ENCODE measurements at places on chromosomes 4 and X. TPM values are rescaled to one million over a fixed set of nuclear protein-coding genes. Genes with fewer than 3 reads are reported as not detected.

AR gene
- 0.33 TPM for total RNA-seq

GRCh38 chrX:134570899-134571298 is 87.4 kb downstream of the PLAC1 start:
- H3K27me3 ChIP-seq: no peaks in the 10 kb centered on the region
- DNase-seq: no peak
- no peaks in the 10 kb centered on the region for H3K4me1 ChIP-seq

BEX1 gene
- total RNA-seq: 1.4 TPM

DNA sequence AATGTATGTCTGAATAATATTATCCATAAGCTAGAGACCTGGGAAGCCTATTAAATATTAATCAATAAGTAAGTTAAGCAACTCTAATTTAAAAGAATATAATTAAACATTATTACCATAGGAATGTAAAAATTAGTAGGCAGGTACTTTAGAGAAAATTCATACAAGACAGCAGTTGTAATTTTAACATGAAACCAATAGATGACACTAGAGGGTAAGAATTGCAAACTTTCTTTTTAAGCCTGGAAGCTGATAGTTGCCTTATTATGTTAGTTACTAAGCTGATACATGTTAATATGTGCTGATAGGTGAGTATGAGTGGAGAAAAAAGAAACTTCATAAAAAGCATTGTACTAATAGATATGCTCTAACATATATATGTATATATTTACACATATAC is 1157.4 kb downstream of the FAM133A start:
- no peak overlapping the region for H3K27ac ChIP-seq
- H3K4me1 ChIP-seq: no peaks in the 10 kb centered on the region
- no peak overlapping the region for H3K4me3 ChIP-seq
- H3K36me3 ChIP-seq: no peaks in the 10 kb centered on the region
- no peaks in the 10 kb centered on the region for H3K27me3 ChIP-seq
- DNase-seq: no peak

- H3K27ac ChIP-seq: no peak overlapping the region
- H3K36me3 ChIP-seq: no peaks in the 10 kb centered on the region
- no peaks in the 10 kb centered on the region for H3K27me3 ChIP-seq
- no peak for DNase-seq
- H3K4me3 ChIP-seq: no peak overlapping the region
These were observed 5.9 kb downstream of the THAP9 start for GRCh38 chr4:82906469-82906868.

- H3K27me3 ChIP-seq: no peaks in the 10 kb centered on the region
- no peaks in the 10 kb centered on the region for H3K36me3 ChIP-seq
- no peak overlapping the region for H3K4me3 ChIP-seq
- DNase-seq: no peak
- H3K27ac ChIP-seq: no peak overlapping the region
These were observed 226.3 kb downstream of the PACRGL start for GRCh38 chr4:20926529-20926928.

GNRHR gene
- total RNA-seq: not detected

- DNase-seq: no peak
- H3K4me3 ChIP-seq: no peak overlapping the region
- no peaks in the 10 kb centered on the region for H3K36me3 ChIP-seq
- H3K27me3 ChIP-seq: peaks cover 32% of the 10 kb centered on the region
These were observed 942 bp upstream of the APLN start for GRCh38 chrX:129655547-129656249.

DNA sequence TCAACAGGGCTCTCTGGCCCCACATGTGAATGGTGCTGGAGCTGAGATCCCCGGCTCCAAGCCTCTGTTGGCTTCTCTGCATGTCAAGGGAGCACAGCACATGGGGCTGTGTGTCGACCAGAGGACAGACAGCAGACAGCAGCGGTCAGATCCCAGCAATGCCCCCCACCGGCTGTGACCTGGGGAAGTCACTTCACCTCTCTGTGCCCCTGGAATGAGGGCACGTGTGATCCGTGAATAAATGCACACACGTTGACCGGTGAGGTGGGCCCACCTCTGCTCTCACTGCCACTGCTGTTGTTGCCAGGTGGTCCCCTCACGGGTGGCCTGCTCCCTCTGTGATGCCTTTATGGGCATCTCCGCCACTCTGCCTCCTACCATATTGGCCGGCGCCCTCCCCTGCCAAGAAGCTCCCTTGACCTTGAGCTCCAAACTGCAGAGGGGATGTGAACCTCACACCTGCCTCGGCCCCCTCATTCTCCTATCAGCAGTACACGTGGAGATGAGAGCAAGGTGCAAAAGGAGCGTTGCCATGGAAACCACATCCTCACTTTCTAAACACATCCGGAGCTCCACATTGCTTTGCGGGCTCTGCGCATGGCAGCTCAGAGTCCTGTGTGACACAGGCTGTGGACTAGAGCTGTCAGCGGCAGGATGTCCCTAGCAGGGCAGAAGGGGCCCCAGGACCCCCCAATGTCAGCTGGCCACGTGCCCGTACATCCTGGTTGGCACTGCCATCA is 75.4 kb downstream of the ABLIM2 start:
- no peaks in the 10 kb centered on the region for H3K27me3 ChIP-seq
- H3K4me1 ChIP-seq: no peaks in the 10 kb centered on the region
- H3K27ac ChIP-seq: no peak overlapping the region
- no peaks in the 10 kb centered on the region for H3K36me3 ChIP-seq
- H3K4me3 ChIP-seq: no peak overlapping the region
- DNase-seq: no peak

DNA sequence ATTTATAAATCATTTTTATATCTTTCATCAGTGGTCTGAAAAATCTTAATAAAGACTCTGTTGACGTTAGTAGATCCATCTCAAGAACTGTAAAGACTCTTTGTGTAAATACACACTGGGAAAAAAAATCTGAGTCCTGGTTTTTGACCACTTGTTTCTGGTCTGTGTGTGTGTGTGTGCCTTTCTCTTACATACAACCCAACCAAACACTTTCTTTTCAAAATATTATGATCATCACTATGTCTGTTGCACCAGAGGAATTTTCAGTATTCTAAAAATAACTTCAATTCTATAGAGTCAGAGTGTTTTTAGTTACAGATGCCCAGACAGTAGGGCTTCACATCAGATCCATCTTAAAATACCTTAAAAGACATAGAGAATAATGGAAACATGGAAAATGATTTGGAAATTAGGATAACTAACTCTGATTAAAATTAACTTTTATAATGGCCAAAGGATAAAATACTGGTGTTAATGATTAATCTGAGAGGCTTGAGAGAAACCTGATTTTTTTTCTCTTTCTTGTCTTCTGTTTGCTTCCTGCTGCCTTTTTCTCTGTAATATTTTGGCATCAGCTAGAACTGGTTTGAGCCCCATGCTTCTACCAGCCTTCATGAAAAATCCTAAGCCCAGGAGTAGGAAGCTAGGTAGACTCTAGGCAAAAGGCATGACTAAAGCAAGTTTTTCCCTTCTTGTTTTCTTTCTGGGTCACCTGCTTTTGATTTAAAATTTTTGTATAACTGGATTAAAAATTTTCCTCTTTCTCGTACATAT is 99.7 kb downstream of the ATXN3L start:
- no peaks in the 10 kb centered on the region for H3K4me1 ChIP-seq
- H3K4me3 ChIP-seq: no peak overlapping the region
- DNase-seq: no peak
- H3K27ac ChIP-seq: no peak overlapping the region
- H3K27me3 ChIP-seq: no peaks in the 10 kb centered on the region

DNA sequence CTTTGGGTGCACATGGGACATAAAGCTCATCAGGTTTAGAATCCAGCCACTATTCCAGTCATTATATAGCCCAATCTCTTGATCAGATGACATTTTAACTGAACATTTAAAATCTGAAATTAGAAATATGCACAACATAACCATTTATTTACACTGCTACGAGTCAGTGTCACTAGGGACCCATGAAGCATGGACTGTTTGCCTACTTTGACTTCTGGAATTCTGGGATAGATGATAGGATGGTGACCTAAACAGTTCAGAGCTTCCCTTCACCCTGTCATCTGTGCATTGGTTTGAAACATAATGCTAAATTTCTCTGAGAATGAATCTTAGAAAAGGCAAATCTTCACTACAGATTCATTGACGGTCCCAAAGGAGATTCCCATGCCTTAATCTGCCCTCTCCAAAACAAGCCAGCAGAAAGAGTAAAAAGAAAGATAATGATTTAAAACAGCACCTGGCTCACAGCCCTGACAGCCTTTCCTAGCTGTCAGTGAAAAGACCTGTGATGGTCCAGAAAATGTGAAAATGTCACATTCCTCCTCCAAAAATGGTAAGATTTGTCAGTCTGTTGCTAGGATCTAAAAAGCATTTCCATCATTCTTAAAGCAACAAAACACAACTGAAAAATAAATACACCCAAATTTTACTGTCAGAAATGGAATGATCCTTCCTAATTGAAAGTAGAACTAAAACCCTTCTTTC is 18.9 kb upstream of the HERC3 start:
- no peak overlapping the region for H3K4me3 ChIP-seq
- H3K4me1 ChIP-seq: no peaks in the 10 kb centered on the region
- H3K36me3 ChIP-seq: no peaks in the 10 kb centered on the region

MGARP gene
- total RNA-seq: 0.39 TPM

SH2D1A gene
- total RNA-seq: 39.0 TPM

DNA sequence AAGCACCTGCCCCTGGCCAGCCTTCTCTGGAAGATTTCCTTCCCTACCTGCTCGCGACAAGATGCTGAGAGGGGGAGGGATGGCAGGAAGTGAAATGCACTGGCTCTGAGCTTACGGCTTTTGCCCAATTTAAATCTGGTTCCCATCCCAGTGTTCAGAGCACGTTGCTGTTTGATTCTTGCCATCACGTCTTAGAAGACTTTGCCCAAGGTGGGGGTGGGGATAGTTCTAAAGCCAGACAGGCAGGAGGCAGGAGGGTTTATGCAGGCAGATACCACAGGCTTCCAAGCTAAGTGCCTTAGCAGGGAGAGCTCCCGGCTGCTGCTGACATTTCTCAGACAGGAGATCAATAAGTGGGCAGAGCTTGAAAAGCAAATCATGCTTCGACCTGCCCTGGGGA is 393.9 kb downstream of the MID1IP1 start:
- no peak overlapping the region for H3K27ac ChIP-seq
- DNase-seq: no peak
- H3K36me3 ChIP-seq: no peaks in the 10 kb centered on the region
